Occipital lobe (tissue), 3 donors: ENCODE measurements at places on chromosomes 5 and 9.

GRCh38 chr9:137082925-137083290 is 3.9 kb upstream of the MAN1B1 start:
- DNase-seq: no peak

- DNase-seq: no peak
These were observed 76.2 kb upstream of the SPIN1 start for GRCh38 chr9:88312045-88312444.

GRCh38 chr5:2739360-2740050 is 12.0 kb downstream of the IRX2 start:
- no peak for DNase-seq

- no peak for DNase-seq
These were observed 24.6 kb downstream of the TRAF1 start for GRCh38 chr9:120901755-120902568.

DNA sequence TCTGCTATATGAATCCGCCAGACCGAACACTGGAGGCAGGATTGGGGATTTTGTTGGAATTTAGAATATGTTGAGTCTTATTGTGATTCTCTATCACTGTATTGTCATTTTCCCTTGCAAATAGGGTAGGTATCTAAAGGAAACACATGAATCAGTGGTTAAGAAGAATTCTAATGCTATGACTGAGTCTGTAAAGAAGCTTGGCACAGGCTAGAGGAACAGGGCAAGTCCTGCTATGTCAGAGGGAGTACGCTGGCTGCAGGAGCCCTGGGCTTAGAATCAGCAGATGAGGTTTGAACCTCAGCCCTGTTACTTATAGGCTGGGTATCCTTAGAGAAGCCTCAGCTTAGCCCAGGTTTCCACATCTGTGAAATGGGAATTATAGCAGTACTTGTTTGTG is 198.1 kb downstream of the NR3C1 start:
- DNase-seq: no peak

GRCh38 chr9:119391878-119392277 is 22.6 kb upstream of the BRINP1 start:
- no peak for DNase-seq

- no peak for DNase-seq
These were observed 27.2 kb upstream of the NOTCH1 start for GRCh38 chr9:136572828-136573625.

DNA sequence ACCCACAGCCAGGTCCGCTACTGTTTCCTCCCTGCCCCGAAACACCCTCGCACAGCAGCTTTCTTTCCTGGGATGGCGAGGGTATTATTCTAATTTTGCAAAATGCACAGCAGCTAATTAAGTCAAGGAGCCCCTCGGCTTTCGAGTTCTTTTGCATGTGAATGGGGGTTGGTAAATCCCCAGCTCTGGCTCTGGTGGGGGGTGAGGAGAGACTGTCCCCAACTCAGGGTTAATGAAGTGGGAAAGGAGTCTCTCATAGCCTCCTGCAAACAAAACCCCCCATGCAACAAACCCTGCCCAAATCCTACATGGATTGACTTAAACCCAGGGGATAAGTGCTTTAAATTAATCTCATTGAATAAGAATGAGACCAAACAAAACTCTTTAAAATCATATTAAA is 8.8 kb downstream of the BARHL1 start:
- no peak for DNase-seq

DNA sequence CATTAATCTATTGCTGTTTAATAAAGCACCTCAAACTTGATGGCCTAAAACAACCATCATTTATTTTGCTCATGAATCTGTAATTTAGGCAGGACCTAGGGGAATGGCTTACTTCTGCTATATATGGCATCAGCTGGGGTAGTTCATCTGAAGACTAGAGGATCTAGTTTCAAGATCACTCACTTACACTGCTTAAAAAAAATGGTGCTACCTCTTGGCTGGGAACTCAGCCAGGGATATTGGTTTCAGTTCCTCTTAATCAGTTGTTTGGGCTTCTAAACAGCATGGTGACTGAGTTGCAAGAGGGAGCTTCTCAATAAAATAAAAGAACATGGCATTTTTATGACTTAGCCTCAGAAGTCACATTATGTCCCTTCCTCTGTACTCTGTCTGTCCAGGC is 142.0 kb downstream of the FAM114A2 start:
- DNase-seq: no peak

DNA sequence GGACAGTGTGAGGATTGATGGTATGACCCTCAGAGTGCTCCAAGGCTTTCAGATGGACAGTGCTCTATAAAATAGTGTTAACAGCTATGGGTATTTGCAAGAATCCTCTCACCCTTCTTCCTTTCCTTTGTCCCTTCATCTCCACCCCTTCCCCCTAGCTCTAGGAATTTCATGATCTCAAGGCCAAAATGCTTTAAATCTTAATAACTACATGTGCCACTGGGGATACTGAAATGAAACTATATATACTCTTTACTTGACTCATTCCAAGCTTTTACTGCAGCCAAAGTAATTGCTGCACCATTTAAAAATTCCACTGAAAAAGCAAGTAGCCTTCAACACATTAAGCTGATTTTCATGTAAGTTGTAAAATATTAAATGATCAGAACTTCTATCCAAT is 361.6 kb upstream of the SLC30A5 start:
- DNase-seq: no peak

- DNase-seq: no peak
These were observed 81.8 kb downstream of the ICE1 start for GRCh38 chr5:5504325-5504724.

GRCh38 chr5:67347821-67348220 is 151.2 kb upstream of the CD180 start:
- no peak for DNase-seq

- DNase-seq: no peak
These were observed 34.9 kb upstream of the FOXI1 start for GRCh38 chr5:170070556-170071412.

GRCh38 chr9:86481466-86481865 is 127.3 kb upstream of the TUT7 start:
- DNase-seq: no peak

GRCh38 chr5:10330511-10331230 is 22.8 kb upstream of the MARCHF6 start:
- no peak for DNase-seq

DNA sequence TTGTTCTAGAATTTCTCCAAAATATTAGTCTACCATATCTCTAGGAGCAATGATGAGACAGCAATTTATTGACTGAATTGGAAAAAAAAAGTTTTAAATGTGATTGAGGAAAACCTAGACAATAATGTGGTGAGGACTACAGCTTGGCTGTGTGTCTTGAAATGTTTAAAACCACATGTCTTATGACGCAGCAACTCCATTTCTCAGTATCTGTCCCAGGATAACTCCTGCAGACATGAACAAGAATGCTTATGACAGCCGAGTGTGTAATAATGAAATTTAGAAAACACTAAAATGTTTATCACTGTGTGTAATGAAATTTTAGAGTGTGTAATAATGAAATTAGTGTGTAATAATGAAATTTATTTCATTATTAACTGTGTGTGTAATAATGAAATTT is 254.1 kb upstream of the DAPK1 start:
- DNase-seq: no peak
